ENCODE measurements at places on chromosomes 5 and 9.

DNA sequence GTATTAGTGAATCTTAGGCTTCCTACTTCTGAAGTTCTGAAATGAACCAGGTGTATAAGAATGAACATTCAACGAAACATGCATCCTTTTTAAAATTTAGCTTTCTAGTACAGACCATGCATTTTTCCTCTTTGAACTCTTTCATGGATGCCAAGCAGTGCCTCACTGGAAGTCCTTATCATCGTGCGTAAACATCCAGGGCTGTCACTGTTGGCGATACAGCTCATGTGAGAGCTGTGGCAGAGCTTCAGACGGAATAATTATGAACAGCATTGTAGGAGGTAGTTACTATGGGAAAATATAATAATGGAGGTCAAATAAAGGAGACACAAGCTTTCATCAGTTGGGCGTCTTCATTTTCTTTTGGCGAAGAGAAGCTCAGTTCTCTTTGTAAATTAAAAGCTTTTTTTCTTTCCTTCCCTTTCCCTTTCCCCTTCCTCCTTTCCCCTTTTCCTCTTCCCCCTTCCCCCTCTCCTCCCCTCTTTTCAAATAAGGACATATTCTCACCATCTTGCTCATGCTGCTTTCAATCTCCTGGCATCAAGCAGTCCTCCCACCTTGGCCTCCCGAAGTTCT lies 167.3 kb downstream of the KDM4C start:
- DNase-seq: no peak

DNA sequence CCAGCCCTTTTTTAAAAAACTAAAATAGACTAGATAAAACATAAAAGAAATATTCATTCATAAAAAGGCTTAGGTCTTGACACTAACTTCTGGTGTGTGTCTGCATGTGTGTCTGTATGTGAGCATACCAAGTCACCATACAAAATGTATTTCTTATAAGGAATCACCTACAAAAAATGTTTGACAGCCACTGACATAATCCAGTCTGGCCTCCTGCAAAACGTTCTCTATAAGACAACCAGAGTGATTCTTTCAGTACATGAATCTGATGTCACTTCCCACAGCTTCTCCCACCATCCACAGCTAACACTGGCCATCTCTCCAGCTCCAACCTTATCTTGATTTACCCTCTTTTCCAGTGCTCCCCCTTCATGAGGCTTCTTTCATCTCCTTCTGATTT lies 192.3 kb downstream of the TLE1 start:
- DNase-seq: no peak

GRCh38 chr9:98128316-98128715 lies 9.3 kb upstream of the TRIM14 start:
- DNase-seq: no peak

DNA sequence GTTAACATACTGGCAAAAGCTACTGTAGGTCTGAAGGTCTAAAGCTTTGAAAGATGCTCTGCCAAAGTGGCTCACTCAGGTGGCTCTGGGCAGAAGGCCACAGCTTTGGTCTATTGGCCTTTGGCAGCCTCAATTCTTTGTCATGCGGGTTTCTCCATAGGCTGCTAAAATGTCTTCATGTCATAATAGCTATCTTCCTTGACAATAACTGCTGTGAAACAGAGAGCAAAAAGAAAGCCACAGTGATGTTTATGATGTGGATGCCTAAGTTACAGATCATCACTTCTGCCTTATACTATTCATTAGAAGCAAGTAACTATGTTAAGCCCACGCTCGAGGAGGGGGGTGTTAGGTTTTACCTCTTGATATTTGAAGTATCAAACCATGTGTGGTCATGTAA lies 906.1 kb upstream of the CDH9 start:
- DNase-seq: no peak

GRCh38 chr5:103000089-103000488 lies 119.8 kb downstream of the GIN1 start:
- DNase-seq: no peak

GRCh38 chr9:113593682-113594281 lies 130.3 kb downstream of the RGS3 start:
- DNase-seq: peak; percentile 77

GRCh38 chr9:117434566-117434965 lies 19.7 kb upstream of the ASTN2 start:
- no peak for DNase-seq

DNA sequence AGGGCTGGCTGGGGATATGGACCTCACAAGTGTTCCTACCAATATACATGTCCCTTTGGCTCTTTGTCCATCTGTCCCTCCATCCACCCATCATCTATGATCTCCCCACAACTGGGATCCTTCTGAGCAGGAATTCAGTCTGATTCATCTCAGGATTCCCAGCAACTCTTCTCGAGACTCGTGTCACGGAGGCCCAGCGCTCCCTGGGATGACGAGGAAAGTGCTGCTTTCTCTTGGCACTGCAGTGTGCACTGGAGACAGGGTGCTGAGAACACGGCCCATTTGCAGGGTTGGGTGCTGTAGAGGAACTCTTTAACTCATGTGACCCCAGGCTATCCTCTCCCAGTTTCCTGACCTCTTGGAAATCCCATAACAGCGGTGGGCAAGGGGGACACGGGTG lies 72.9 kb downstream of the ANGPTL2 start:
- DNase-seq: no peak
